ENCODE measurements at places on chromosomes 5 and 9.

GRCh38 chr5:82704381-82704780, 372.8 kb downstream of the TMEM167A start:
- DNase-seq, result no peak

- DNase-seq, result no peak
Measured at GRCh38 chr9:28762167-28762566, 1188.9 kb upstream of the C9orf72 start.

- no peak for DNase-seq
Measured at GRCh38 chr5:110268283-110268682, 458.2 kb downstream of the TMEM232 start.

- no peak for DNase-seq
Measured at GRCh38 chr9:135224286-135224877, 136.9 kb downstream of the OLFM1 start.

GRCh38 chr9:95509851-95510708, 6.7 kb downstream of the PTCH1 start:
- DNase-seq, result no peak

DNA sequence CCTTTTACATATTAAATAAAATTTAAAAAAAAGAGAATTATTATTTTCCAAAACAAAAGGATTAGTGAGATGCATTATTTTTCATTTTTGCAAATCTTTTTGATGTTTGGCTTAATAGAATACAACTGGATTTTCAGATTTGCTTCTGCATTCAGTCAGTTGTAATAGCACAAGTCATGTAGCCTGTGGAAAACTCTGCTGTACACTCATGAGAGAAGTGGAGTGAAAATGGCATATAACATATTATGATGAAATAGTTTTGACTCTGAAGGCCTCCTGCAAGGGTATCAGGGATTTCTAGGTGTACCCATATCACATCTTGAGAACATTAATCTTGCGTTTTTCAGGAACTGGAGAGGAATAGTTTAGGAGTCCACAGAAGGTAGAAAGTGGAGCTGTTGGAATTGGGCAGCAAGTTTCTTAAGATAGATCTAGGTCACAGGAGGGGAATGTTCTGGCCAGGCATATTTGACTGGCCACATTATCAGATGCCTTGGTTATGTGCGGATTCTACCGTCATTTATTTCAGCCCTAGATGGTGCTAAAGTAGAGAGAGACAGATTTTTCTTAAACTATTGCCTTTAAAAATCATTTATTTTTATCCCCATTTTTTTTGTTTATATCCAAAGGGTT, 16.4 kb downstream of the LNPEP start:
- no peak for DNase-seq

DNA sequence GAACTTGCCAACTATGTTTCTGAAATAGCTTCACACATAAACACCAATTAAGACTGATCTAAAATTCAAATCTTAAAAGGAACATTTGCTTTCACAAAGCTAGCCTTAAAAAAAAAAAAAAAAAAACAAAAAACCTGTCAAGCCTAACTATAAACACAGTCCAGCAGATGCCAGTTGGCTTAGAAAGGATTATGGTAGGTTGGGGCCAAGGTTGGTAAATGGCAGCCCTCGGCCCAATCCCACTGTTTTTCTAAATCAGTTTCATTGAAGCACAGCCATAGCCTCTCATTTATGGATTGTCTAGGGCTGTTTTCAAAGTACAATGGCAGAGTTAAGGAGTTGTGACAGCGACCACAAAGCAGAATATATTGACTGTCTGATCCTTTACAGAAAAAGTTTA, 75.7 kb upstream of the FRRS1L start:
- DNase-seq, result no peak

- DNase-seq, result no peak
Measured at GRCh38 chr5:96818125-96818788, 10.5 kb upstream of the ERAP1 start.

DNA sequence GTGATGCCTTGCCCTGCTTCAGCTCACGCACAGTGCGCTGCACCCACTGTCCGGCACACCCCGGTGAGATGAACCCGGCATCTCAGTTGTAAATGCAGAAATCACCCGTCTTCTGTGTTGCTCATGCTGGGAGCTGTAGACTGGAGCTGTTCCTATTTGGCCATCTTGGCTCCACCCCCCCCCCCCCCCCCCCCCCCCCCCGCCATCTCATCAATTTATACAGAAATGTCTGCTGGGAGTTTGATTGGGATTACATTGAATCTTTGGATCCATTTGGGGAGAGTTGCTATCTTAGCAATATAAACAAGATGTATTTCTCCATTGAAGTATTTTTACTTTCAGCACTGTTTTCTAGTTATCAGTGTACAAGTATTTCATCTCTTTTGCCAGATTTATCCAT, 55.2 kb downstream of the RIC1 start:
- no peak for DNase-seq

- no peak for DNase-seq
Measured at GRCh38 chr5:180297587-180298282, 5.9 kb upstream of the MAPK9 start.

DNA sequence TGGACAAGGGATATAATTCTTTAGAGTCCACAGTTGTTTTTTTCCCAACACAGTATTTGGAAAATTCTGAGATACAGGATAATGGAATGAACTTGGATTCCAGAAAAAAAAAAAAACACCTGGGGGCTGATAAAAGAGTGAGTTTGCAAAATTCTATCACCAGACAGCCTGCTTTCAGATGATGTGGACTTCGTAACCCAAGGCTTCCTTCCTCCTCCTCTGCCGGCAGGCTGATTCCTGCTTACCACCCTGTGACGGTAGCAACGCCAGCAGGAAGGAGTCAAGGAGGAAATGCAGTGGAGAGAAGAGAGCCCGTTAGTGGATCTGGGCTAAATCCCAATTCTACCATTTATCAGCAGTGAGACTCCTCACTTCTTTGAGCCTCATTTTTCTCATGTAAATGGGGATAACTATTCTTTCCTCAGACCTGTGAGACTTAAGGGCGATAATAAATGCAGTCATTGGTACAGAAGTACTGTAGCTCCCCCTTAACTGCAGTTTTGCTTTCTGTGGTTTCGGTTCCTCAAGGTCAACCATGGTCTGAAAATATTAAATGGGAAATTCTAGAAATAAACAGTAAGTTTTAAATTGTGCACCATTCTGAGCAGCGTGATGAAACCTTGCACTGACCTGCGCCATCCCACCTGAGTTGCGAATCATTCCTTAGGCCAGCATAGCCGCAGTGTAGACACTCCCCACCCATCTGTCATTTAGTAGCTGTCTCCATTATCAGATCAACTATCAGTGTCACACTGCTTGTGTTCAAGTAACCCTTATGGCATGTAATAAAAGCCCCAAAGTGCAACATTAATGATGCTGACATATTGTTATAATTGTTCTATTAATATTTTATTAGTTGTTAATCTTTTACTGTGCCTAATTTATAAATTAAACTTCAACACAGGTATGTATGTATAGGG, 71.4 kb downstream of the DCP2 start:
- DNase-seq, result no peak

DNA sequence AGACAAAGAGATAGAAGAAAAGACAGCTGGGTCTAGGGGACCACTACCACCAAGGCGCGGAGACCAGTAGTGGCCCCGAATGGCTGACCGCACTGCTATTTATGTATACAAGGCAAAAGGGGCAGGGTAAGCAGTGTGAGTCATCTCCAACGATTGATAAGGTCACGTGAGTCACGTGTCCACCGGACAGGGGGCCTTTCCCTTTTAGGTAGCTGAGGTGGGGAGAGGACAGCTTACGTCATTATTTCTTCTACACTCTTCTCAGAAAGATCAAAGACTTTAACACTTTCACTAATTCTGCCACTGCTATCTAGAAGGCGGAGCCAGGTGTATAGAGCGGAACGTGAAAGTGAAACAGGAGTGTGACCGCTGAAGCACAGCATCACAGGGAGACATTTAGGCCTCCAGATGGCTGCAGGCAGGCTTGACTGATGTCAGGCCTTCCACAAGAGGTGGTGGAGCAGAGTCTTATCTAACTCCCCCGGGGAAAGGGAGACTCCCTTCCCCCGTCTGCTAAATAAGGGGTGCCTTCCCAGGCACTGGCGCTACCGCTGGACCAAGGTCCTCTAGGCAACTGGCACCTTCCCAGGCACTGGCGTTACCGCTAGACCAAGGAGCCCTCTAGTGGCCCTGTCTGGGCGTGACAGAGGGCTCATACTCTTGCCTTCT, 6.1 kb upstream of the PRR16 start:
- peak; percentile 4 for DNase-seq

DNA sequence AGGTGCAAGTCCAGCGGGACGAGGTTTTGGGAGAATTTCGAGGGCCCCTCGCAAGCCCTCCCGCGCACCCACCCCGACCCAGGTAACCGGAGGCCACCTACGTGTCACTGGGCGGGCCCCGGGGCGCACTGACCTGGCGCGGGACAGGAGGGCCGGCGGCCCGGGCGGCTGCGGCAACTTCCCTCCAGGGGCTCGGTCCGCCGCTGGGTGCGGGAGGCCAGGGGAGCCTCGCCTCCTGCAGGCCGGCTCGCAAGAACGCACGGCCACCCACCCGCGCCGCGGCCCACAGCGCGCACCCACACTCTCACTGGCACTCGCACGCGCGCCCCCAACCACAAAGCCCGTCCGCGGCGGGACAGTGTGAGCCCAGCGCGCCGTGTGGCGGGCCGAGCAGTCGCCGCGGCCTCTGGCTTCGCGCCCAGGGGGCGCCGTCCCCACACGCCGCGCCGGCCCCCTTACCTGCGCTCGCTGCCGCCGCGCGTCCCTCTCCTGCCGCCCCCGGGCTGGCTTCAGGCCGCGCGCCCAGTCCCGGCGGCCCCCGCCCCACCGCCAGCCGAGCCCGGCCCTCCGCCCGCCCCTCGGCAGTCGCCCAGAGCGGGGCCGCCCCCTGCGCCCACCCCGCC, 451 bp downstream of the LPAR1 start:
- DNase-seq, result no peak

DNA sequence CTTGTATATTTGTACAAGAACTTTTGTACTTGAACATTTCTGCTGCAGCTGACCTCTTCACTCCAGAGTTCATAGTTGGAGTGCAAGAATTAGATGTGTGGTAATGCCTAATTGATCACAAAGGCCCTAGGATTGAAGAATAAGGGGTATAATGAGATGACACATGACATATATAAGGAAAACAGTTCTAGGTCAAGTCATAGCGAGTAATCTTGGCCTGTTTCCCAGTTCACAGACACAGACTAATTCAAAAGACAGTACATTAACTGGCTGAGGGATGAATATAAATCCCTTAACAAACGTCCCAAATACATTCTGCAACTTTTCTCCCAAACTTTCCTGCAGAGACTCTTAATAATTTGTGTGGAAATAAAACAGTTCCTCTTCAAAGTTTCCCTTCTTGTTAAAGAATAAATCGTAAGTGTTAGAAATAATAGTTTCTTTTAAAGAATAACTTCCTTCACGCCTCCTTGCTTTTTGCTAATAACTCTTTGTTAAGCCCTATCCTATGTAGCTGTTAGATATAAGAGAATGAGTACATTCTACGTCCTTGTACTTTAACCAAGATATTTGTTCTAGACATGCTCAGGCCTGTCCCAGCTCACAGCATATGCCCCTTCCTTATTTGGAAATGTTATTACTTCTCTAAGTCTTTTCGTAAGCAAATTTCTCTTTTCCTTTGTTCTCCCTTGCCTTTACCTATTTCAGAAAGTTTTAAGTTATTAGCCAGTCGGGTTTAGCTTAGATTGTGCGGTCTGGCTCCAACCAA, 556.4 kb upstream of the CTNND2 start:
- no peak for DNase-seq

DNA sequence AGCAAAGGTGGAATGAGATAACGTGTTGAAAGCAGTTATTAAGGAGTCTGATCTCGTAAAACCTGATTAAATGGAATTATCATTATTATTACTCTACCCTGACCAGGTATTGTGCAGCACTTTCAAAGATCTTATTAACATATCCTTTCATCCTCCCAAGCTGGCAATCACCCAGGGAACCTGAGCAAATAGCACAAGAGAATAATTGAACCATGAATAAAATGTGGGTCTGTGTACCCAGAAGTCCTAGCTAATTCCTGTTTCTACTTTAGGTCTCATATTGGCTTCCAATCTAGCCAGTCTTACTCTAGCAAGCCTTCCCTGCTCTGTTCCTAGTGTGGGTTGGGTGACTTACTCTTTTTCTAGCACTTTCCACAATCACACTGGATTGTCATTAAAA, 162.2 kb upstream of the STK32A start:
- DNase-seq, result no peak

DNA sequence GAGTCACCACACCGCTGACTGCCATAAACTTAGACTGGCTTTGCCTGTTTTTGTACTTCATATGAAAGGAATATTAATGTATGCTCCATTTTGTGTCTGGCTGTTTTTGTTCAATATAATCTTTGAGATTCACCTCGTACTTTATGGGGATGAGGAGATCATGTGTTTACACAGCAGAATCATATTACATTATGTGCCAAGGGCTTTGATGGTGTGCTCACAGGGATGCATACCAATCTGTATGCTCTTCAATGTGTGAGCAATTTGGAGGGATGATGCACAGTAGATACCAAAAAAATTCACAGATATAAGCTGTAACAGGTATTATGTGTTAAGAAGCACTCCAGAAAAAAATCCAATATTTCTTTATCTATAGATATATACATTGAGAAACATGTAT, 113.7 kb downstream of the GABRB2 start:
- DNase-seq, result no peak

GRCh38 chr5:54080831-54081230, 229.5 kb downstream of the ARL15 start:
- DNase-seq, result no peak

DNA sequence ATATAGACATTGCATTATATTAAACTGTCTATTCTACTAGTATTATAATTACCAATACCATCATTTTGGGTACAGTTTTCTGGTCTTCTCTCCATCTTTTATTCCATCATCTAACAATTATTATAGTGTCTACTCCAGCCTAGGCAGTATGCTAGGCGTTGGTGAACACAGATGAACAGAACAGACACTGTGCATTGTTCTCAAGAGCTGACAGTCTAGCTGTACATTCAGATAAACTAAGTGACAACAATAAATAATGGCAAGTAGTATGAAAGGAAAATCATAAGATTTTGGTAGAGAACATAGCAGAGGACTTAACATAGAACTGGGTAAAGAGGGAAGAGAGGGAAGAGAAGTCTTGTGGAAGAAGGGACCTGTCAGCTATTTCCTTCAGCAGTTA, 12.5 kb upstream of the SGCD start:
- no peak for DNase-seq

DNA sequence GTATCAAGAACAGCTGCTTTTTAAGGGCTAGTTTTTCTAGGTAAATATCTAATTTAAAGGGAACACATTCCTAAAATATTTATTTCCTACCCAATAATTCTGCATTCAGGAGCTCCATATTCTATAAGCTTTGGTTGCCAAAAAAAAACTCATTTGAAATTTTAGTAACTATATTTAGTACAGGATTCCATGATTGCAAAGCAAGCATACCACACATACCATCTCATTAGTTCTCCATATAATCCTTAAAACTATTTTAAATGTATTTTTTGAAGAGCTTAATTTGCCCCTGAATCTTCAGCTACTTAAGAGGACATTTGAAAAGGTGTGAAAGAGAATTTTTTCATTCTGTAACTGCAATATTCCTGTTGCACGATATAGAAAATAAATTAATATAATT, 877.0 kb downstream of the NR2F1-AS1 start:
- DNase-seq, result no peak

All from T-helper 22 cell (primary cell).